ENCODE measurements at places on chromosomes 1 and 21. TPM values are rescaled to one million over a fixed set of nuclear protein-coding genes. Genes with fewer than 3 reads are reported as not detected.
A peak's percentile ranks its signal among the peaks of the same experiment; 100 is the strongest.

The WNT3A gene
- 2.4 TPM for total RNA-seq

The ADCY10 gene
- 1.4 TPM for total RNA-seq

The SELL gene
- total RNA-seq = 1.3 TPM

The PEAR1 gene
- 20.0 TPM for total RNA-seq

The ADGRB2 gene
- 10.2 TPM for total RNA-seq

The NHLH1 gene
- not detected for total RNA-seq

The LAX1 gene
- total RNA-seq = 0.05 TPM

The ETS2 gene
- 53.3 TPM for total RNA-seq

The B3GALT5 gene
- 0.64 TPM for total RNA-seq

- no peak overlapping the region for H3K4me3 ChIP-seq
- no peaks in the 10 kb centered on the region for H3K36me3 ChIP-seq
- no peaks in the 10 kb centered on the region for H3K27me3 ChIP-seq
These were observed 2.1 kb downstream of the PLD5 start for GRCh38 chr1:242522304-242522945.

- no peaks in the 10 kb centered on the region for H3K4me1 ChIP-seq
- no peak overlapping the region for H3K4me3 ChIP-seq
- H3K27me3 ChIP-seq = no peaks in the 10 kb centered on the region
- no peak for DNase-seq
These were observed 202.6 kb upstream of the COA6 start for GRCh38 chr1:234170622-234171021.

- no peaks in the 10 kb centered on the region for H3K27me3 ChIP-seq
- no peak overlapping the region for H3K27ac ChIP-seq
- H3K4me1 ChIP-seq = no peaks in the 10 kb centered on the region
These were observed 52.7 kb upstream of the PLA2G4A start for GRCh38 chr1:186775881-186776560.

GRCh38 chr1:29547300-29547699 lies 311.0 kb downstream of the PTPRU start:
- no peak overlapping the region for H3K27ac ChIP-seq
- H3K4me3 ChIP-seq = no peak overlapping the region
- no peaks in the 10 kb centered on the region for H3K4me1 ChIP-seq

- H3K27ac ChIP-seq = no peak overlapping the region
- H3K4me1 ChIP-seq = no peaks in the 10 kb centered on the region
These were observed 28.1 kb upstream of the B3GALNT2 start for GRCh38 chr1:235532360-235532759.

DNA sequence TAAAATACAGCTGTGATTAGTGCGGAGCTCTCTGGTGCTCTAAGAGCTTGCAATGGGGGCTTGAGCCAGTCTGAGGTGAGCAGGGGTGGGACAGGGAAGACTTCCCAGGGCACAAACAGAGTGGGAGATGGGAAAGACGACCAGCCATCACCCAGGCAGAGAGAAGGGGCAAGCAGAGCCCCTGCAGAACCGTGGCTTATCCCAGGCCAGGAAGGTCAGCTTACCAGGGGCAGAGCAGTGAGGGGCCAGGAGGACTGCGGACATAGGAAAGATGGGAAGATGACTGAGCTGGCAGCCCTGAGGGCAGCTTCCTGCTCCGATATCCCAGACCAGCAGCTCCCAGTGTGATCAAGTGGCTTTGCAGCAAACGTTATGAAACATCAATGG lies 55.4 kb upstream of the IFFO2 start:
- H3K4me1 ChIP-seq = peaks cover 20% of the 10 kb centered on the region
- H3K36me3 ChIP-seq = no peaks in the 10 kb centered on the region
- H3K27me3 ChIP-seq = no peaks in the 10 kb centered on the region

- H3K4me1 ChIP-seq = peaks cover 5% of the 10 kb centered on the region
- no peak for DNase-seq
- H3K27me3 ChIP-seq = no peaks in the 10 kb centered on the region
- no peak overlapping the region for H3K4me3 ChIP-seq
- H3K36me3 ChIP-seq = no peaks in the 10 kb centered on the region
- H3K27ac ChIP-seq = no peak overlapping the region
These were observed 3.3 kb downstream of the UAP1 start for GRCh38 chr1:162564762-162565218.

GRCh38 chr1:219732814-219733491 lies 120.0 kb upstream of the ZC3H11B start:
- no peak overlapping the region for H3K27ac ChIP-seq
- H3K4me1 ChIP-seq = no peaks in the 10 kb centered on the region
- H3K36me3 ChIP-seq = no peaks in the 10 kb centered on the region
- no peak for DNase-seq
- no peaks in the 10 kb centered on the region for H3K27me3 ChIP-seq

GRCh38 chr1:203150511-203151297 lies 23.2 kb downstream of the ADORA1 start:
- no peaks in the 10 kb centered on the region for H3K36me3 ChIP-seq
- H3K4me1 ChIP-seq = no peaks in the 10 kb centered on the region
- H3K27me3 ChIP-seq = no peaks in the 10 kb centered on the region
- no peak overlapping the region for H3K4me3 ChIP-seq
- H3K27ac ChIP-seq = no peak overlapping the region
- no peak for DNase-seq

DNA sequence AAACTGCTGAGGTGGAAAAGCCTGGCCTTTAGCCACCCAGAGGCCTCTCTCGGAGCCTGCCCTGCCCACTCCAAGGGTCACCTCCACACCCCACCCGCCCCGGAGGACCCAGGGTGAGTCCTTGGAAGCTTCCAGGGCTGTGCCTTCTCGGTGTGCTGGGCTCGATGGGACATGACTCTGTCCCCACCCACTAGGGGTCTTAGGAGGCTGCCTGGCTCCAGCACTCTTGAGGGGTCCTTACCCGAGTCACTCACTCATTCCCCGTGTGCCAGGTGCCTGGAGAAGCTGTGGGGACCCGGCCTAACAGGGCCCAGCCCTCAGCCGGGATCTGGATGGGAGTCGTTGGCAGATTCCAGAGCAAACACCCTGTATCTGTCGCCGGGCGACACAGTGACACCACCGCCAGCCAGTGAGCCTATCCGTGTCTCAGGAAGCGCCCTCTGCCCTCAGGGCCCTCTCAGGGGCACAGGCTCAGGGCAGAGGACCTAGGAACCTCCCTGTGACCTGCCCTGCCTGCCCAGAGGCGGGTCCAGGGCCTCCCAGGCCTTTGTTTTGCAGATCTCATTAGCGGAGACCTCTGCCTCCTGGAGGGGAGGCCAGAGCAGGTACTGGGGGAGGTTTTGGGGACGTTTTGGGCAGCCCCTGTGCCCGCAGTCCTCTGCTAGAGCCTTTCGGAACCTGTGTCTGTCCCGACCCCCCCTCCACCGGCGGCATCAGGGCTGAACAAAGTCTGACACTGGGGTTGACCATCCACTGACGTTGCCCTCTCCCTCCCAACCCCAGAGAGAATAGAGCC lies 3.1 kb upstream of the PRKCZ start:
- H3K4me1 ChIP-seq = peaks cover 3% of the 10 kb centered on the region
- no peak overlapping the region for H3K27ac ChIP-seq
- DNase-seq = no peak
- no peaks in the 10 kb centered on the region for H3K36me3 ChIP-seq
- no peak overlapping the region for H3K4me3 ChIP-seq

DNA sequence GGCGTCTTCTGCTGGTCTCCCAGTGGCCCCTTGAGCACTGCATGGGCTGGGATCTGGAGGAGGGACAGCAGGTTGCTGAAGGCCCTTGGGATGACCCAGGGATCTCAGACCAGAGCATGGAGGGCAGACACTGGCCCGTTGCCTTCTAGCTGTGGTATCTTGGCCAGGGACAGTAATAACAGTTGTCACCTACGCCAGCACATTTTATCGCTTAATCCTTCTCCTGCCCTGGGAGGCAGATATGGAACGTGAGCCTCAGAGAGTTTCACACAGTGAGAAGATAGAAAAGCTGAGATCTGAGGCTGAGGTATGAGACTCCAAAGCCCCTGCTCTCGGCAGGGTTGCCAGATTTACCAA lies 40.1 kb upstream of the RD3 start:
- no peak overlapping the region for H3K4me3 ChIP-seq
- no peaks in the 10 kb centered on the region for H3K27me3 ChIP-seq
- H3K36me3 ChIP-seq = no peaks in the 10 kb centered on the region
- H3K4me1 ChIP-seq = no peaks in the 10 kb centered on the region
- H3K27ac ChIP-seq = no peak overlapping the region

DNA sequence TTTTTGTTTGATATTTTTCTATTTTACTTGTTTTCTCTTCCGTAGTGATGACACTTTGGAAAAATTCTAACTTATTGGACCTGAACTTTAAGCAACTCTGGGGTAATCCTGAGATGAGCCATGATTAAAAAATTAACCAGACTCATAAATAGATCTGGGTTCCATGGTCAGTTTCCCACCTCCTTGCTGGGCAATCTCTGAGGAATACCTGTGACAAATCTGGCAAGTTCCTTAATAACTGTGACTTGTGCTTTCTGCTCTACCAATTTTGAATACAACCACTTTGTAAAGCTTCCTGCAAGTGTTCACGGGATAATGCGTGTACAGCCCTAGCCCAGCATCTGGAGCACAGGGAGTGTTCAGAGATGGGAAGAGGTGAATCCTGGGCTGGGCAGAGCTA lies 3.3 kb downstream of the OVGP1 start:
- no peaks in the 10 kb centered on the region for H3K36me3 ChIP-seq
- H3K27me3 ChIP-seq = no peaks in the 10 kb centered on the region
- H3K4me1 ChIP-seq = no peaks in the 10 kb centered on the region
- H3K27ac ChIP-seq = no peak overlapping the region
- no peak for DNase-seq
- no peak overlapping the region for H3K4me3 ChIP-seq

- H3K4me3 ChIP-seq = no peak overlapping the region
- H3K27me3 ChIP-seq = no peaks in the 10 kb centered on the region
- no peak for DNase-seq
- no peaks in the 10 kb centered on the region for H3K4me1 ChIP-seq
- H3K36me3 ChIP-seq = no peaks in the 10 kb centered on the region
- H3K27ac ChIP-seq = no peak overlapping the region
These were observed 8.9 kb downstream of the PTGS2 start for GRCh38 chr1:186671136-186671825.

DNA sequence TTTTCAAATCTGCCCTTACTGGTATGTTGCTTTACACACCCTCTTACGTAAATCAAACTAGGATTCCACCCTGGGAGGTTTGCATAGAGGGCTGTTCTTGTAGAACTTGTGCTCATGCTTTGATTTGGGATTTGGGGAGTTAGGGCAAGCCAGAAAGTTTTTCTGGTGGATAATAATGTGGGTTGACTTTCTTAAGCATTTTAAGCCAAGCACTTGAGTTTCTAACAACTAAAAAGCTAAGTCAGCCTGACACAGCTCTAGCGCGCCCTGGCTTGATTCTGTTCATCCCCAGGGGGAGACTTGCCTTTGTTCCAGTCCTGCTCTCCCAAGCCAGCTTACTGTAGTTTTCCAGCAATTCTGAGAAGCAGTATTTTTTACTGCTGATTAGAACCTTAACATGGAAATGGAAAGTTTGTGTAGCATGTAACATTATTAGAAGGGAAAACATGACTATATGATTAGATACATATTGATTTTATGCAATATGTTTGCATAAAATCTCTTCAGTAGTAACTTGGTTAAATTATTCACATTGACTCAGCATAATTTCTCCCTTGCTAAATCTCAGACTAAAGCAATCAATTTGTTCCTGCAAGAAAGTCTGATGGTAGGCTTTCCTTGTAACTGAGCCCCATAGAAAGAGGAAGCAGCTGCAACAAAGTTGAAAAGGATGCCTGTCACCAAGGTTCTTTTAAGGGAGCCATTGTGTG lies 11.0 kb upstream of the PGD start:
- no peaks in the 10 kb centered on the region for H3K27me3 ChIP-seq
- DNase-seq = no peak
- H3K36me3 ChIP-seq = no peaks in the 10 kb centered on the region
- no peaks in the 10 kb centered on the region for H3K4me1 ChIP-seq
- H3K27ac ChIP-seq = no peak overlapping the region

GRCh38 chr21:18608226-18608625 lies 204.6 kb upstream of the TMPRSS15 start:
- H3K27me3 ChIP-seq = no peaks in the 10 kb centered on the region
- H3K4me1 ChIP-seq = no peaks in the 10 kb centered on the region
- no peaks in the 10 kb centered on the region for H3K36me3 ChIP-seq
- no peak overlapping the region for H3K27ac ChIP-seq
- H3K4me3 ChIP-seq = no peak overlapping the region
- no peak for DNase-seq

DNA sequence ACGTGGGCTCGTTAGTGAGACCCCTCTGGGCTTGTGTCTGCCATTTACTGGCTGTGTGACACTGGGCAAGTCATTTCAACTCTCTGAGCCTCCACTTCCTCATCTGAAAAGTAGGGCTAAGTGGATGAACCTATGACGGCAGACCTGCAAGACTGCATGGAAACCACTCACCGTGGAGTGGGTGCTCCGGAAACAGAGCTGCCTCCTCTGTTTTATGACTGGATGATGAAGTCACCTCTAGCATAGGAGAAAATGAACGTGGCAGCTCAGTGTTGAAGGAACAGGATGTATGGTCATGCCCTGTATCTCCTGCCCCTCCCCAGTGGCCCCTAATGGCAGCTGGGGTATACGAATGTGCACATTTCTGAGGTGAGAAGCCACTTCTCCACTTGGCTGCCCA lies 40.5 kb downstream of the STPG1 start:
- no peak overlapping the region for H3K27ac ChIP-seq
- H3K27me3 ChIP-seq = no peaks in the 10 kb centered on the region
- H3K36me3 ChIP-seq = no peaks in the 10 kb centered on the region
- H3K4me1 ChIP-seq = no peaks in the 10 kb centered on the region

- peak overlapping the region; percentile 68 for H3K27ac ChIP-seq
- H3K4me3 ChIP-seq = peak overlapping the region; percentile 79
- no peaks in the 10 kb centered on the region for H3K36me3 ChIP-seq
- no peaks in the 10 kb centered on the region for H3K27me3 ChIP-seq
These were observed 790 bp upstream of the TMEM54 start for GRCh38 chr1:32901823-32902534.

DNA sequence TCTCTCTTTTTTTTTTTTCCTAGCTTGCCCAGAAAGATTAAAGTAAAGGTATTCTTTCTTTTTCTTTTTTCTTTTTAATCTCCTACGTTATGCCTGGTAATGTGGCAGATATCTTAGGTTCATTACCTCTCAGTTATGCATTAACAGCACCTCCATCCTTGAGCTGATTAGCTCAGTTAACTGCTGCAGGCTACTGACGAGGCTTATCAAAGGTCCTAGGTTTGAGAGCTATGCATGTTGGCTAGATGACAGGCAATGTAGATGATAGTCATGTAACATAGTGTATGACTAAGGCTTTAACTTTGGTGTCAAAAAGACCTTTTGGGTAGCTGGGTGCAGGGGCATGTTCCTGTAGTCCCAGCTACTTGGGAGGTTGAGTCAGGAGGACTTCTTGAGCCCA lies 53.7 kb upstream of the CACYBP start:
- H3K27me3 ChIP-seq = no peaks in the 10 kb centered on the region
- no peak overlapping the region for H3K27ac ChIP-seq
- H3K4me1 ChIP-seq = no peaks in the 10 kb centered on the region
- H3K36me3 ChIP-seq = no peaks in the 10 kb centered on the region
